ENCODE measurements at places on chromosomes 11 and 22.

DNA sequence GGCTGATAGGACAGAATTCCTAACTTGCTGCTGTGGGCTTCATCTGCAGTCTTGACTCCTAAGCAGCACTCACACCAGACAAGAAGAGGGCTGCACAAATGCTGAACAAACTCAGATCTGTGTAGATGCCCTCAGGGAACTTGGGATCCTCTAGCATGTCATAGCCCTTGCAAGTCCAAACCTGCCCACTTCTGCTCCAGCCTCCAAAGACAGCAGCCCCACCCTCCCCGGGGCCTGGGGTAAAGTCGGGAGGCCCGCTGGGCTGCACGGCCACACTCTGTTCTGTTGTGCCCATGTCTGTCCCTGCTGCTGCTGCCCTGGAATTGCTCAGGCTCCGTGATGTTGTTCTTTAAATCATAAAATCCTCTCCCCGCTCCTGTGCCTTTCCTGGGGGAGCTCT lies 28.3 kb downstream of the DRD2 start:
- no peak for DNase-seq

GRCh38 chr11:10576035-10576398 lies 7.6 kb upstream of the LYVE1 start:
- no peak for DNase-seq

DNA sequence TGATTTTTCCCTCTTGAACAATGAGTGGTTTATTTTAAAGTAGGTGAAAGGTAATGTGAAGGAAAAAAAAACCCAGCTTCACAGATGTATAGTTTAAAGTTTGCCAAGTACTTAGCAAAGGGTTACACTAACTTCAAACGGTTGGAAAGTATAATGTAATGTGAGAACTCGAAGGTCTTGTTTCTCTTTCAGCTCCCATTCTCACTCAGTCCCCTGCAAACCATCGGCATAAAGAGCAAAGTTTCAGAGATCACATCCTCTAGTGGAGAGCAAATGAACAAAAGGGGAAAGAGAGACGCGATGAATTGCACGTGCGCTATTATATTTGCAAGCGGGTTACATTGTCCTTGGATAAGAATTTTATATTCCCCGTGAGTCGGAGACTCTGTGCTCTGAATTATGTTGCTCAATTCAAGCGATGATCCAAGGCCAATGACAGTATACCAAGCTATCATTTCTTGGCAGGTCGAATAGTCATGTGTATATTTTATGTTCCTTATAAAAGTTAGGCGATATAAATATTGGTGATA lies 37.6 kb upstream of the BIRC3 start:
- no peak for DNase-seq

DNA sequence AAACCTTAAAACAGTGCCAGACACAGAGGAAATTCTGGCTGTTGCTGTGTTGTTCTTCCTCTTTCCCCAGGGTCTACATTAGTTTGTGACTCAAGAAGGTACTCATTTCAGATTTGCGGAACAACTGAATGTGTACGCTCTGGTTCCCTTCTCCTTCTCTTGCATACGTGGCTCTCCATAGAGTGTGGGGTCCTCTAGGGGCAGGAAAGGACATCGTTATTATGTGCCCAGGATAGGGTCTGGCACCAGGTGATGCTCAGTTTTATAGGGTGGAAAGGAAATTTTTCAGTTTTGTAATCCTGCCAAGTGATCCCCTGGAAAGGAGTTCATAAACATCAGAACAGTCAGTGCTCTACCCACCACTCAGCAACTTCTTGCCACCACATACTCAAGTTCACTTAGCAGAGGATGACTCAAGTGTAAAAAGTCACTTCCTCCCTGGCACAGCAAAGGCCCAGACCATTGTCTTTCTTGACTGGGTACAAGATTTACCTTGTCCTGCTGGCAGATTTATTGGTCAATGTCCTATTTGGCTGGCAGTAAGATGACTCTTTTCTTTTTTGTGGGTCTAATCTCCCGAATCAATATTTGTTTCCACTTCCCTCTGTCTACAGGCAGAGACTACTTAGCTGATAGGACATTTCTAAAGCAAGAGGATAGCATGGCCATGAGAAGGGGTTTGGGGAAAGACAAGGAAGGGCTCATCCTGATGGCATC lies 246.0 kb upstream of the TENM4 start:
- DNase-seq: no peak

DNA sequence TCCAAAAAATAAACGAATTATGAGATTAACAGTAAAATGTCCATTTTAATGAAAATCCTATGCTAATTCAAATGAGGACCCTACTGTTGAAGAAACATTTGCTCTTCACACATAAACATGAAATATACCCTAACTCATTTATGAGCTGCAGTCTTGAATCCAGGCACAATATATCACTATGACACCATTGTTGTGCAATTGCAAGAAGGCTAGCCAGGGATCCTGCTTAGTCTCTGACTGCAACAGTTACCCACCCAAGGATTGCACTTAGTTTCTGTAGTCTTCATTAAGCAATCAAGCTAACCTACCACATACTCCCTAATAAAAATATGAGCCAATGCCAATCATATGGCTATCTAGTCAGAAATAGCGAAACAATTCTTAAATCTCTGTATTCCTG lies 981.0 kb upstream of the FAT3 start:
- no peak for DNase-seq

DNA sequence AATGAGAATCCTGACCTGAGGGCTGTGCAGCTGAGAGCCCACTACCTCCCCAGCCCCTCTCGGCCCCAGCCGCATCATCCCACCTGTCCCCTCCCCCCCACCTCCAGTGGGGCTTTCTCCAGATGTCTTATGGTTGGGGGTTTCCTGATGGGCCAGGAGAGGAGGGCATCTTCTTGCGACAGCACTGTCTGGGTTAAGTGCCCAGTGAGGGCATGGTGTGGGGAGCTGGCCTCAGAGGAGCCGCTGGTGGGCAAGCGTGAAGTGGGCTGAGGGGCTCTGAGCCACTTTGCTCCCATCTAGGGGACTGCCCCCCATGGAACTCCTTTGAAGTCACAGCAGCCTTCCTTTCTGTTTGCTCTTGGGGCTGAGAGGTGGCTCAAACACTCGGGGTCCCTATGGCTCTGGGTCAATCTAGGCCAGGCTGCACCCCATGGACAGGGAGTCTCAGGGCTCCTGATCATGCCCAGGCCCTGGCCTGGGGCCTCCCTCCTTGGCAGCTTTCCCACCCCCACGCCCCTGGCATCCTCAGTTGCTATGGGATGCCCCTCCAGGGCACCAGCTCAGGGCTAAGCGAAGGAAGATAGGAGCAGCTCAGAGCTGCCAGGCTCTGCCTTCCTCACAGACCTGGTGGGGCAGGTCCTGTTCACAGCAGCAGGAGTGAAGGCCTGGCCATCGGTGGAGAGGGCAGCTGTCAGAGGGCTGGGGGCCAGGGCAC lies 11.0 kb upstream of the MIEF1 start:
- no peak for DNase-seq

DNA sequence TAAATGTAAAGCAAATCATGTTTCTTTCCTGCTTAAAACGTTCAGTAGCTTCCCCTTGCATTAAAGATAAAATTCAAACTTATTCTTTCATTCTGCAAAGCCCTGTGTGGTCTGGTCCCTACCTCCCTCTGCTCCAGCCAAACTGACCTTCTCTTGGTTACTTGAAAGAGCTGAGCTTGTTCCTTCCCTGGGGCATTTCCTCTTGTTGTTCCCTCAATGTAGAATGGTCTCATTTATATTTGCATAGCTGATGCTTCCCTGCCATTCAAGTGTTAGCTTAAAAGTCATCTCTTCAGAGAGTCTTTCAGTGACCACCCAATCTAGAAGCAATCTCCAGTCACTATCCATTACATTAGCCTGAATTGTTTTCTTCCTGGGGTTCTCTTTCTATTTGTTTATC lies 1618.5 kb upstream of the TENM4 start:
- no peak for DNase-seq

- no peak for DNase-seq
Observed at GRCh38 chr11:44632466-44633123, 67.1 kb downstream of the CD82 start.

- no peak for DNase-seq
Observed at GRCh38 chr11:2708151-2708581, 8.4 kb upstream of the KCNQ1OT1 start.

GRCh38 chr11:123518496-123519054 lies 88.5 kb downstream of the GRAMD1B start:
- no peak for DNase-seq

GRCh38 chr11:68340784-68341556 lies 28.6 kb downstream of the LRP5 start:
- no peak for DNase-seq

DNA sequence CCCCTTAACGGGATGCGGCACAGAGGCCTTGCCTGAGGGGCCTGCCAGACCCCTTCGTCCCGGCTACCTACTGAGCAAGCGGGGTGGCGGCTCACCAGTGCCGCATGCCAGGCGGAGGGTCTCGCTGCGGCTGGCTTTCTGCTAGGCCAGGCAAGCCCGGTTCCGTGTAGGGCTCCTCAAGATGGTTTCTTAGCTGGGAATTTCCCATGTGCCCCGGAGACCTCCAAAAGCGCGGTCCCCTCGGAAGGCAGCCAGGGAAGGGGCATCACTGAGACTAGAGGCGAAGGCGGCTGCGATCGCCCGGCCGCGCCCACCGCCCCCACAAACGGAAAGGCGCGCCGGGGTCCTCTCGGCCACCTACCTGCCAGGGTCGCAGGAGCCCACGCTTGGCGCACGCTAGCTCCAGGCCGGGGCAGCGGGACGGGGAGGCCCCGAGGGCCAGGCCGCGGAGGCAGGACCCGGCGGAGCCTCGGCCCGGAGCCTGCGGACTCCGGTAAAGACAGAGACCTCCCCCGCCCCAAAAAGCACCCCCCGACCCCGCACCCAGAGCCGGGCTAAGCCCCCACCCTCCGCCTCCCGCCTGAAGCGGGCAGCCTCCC lies 23.8 kb downstream of the MICAL3 start:
- peak; percentile 10 for DNase-seq

- no peak for DNase-seq
Observed at GRCh38 chr11:100687630-100688395, 725 bp downstream of the ARHGAP42 start.

GRCh38 chr22:31574055-31574670 lies 77.8 kb downstream of the SFI1 start:
- no peak for DNase-seq

- no peak for DNase-seq
Observed at GRCh38 chr11:131063638-131064037, 147.4 kb upstream of the SNX19 start.

GRCh38 chr11:110362971-110363509 lies 66.6 kb upstream of the RDX start:
- DNase-seq: no peak

DNA sequence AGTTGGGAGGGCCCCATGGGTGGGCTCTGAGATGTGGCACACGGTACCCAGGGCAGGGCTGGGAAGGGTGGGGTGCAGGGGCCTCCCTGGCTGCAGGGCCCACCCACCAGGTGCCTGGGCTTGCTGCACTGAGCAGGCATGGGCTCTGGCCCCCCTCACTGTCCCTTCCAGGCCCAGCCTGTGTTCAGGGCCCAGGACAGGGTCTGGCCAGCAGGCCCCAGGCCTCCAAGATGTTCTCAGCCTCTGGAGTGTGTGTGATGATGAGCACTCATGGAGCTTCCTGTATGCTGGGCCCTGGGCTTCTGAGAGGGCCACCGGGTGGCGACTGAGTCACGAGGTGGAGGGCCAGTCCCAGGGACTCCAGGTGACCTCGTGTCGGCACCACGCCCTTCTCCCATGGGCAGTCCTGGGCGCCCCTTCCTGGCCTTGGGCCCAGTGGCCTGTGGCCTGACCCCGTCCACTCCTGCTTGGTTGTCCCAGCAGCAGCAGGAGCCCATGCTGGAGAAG lies 55.9 kb upstream of the CCDC188 start:
- no peak for DNase-seq

DNA sequence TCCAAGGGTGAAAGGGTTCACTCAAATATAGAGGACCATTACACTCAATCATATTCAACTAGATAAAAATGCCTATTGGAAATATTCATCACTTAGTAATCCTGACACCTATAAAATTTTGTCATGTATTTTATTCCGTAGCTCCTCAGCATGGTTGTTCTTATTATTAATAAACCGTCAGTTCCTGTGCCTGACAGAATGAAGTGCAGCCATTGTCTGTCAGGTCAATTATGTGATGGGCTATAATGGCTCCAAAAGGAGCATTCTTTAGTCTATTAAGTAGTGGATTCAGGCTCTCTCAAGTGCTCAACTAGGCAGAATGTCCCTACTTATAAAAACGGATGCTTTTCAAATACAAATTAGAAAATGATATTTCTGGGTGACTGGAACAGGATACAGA lies 916.1 kb upstream of the ANO3 start:
- no peak for DNase-seq

GRCh38 chr11:8040261-8040920 lies 40.6 kb upstream of the TUB start:
- DNase-seq: no peak

GRCh38 chr22:42780070-42780540 lies 59.4 kb upstream of the A4GALT start:
- DNase-seq: peak; percentile 20

DNA sequence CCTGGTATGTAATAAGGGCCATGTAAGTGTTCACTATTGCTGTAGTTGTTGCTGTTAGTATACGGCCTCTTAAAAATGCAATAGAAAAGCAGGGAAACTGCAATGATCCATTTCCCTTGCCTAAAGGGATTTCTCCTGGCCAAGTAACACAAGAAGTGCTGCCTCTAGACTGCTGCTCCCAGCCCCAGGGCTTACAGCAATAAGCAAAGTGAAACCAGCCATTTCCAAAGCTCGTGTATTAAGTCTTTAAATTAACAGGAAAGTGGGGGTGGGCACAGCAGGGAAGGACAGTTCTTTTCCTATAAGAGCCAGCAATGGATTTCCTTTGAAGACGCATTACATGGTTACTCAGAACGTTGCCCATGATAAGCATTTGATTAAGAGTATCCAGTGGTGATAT lies 36.9 kb upstream of the WT1 start:
- DNase-seq: no peak

- no peak for DNase-seq
Observed at GRCh38 chr22:19499236-19499879, 19.6 kb downstream of the CDC45 start.

- no peak for DNase-seq
Observed at GRCh38 chr22:23608583-23608982, 23.5 kb downstream of the DRICH1 start.

- no peak for DNase-seq
Observed at GRCh38 chr11:30113326-30113898, 96.6 kb upstream of the KCNA4 start.

DNA sequence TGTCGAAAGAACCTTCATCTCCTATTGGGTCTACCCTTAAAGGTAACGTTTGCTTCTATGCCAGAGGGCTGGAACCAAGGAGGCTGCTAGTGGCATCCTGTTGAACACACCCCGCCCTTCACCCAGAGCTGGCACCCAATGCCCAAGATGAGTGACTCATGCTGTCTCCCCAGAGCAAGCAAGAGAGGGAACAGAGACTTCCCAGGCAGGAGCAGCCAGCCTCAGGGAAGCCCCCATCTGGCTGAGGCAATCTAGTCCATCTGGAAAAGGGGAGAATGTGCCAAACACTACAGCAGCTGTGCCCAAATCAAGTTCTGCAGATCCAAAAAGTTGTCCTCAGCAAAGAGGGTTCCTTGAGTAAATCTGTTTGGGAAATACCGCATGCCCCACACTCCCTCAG lies 91.9 kb upstream of the TP53I11 start:
- no peak for DNase-seq
